Stimulated activated memory B cell treated with anti-CD40 and anti-IgM and Interleukin-4, amounts not matched to agents 10 μg/mL and 1 μg/mL and 100 μg/mL, for 72 hours (primary cell): ENCODE measurements at places on chromosomes 11 and 22.

- no peak for ATAC-seq
Observed at GRCh38 chr22:49013707-49014106, 814.0 kb downstream of the BRD1 start.

DNA sequence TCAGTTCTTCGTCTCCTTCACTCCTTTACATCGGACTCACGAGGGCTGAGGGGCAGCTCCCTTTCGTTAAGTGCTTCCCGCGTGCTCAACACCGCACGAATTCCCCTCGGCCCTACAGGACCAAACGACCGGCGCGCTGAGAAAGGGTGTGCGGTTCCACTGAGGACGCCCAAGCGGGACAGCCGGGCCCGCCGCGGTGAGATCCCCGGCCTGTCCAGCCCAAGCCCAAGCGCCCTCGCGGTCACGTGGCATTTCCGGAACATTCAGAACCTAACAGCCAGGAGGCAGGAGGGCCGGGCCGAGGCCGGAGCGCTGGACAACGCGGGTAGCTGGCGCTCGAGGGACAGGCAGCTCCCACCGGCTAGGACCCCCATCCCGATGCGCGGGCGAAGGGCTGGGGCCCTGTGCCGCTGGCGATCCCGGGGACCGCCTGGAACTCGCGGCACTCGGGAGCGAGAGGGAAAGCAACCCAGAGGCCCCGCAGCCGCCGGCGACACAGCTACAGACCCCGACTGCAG lies 737 bp upstream of the STIP1 start:
- peak; percentile 3 for ATAC-seq

GRCh38 chr11:6300325-6300724 lies 20.0 kb downstream of the CAVIN3 start:
- no peak for ATAC-seq

DNA sequence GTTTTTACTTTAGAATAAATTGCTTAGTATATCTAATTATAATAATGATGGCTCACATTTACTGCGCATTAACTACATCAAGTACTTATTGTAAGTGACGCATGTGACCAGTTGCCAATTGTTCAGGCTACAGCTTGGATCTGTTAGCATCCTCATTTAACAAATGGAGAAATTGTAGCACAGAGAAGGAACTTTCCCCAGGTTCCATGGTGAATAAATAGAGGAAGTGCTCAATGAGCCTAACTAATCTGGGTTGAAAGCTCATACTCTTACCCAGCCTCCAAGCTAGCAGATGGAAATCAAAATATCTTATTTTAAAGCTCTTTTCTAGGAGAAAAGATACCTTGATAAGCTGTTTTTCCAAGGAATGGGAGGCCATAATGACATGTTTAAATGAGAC lies 19.8 kb downstream of the MMP27 start:
- no peak for ATAC-seq

DNA sequence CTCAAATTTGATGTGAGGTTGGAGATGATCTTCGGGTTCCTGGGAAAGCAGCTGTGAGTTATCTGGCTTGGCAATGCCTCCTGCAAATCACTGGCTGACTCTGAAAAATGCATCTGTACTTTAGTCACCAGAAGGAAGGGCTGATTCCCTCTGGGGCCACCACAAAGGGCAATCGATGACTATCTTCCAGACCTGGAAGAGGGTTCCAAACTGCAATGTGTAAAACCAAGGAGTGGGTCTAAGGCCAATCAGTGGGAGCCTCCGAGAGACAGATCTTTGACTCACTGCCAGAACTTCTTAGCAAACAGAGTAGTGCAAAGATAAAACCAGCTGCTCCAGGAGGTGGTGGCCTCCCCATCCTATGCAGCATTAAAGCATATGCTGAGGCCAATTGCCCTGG lies 29.1 kb upstream of the PAK1 start:
- ATAC-seq: no peak
